ENCODE measurements at places on chromosomes 2 and 18.

DNA sequence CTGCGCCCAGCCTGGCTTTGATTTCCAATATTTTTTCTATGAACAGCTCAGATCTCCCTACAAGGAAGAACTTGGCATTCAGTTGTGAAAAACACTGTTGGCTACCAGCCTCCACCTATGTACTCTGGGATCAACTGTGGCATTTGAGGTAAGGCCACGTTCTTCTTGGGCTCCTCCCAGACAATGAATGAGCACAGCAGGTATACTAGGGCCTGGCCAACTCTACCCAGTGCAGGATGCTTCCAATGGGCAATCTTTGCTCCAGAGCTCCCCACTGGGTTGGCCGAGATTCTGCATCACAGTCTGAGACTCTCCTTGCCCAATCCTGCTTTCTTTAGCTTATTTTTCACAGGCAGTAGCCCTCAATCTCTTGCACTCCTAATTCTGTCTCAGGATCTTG, 75.9 kb downstream of the TMEM131 start:
- DNase-seq: no peak

DNA sequence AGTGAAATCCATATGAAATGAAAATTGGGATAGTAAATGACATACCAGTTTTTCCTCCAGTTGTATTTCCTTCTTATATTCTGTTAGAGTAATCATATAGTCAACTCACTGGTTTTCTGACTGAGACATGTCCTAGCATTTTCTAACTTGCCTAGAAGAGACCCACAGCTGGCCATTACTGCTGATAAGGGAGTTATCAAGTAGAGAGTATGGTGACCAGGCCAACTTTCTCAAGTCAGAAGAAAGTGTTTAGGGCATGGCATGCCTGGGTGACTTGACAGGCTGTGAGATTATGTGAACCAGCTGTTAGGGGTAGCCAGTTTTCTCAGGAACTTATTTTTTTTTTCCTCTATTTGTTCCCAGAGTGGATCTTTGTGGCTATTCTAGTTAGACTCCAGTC, 81.2 kb downstream of the GPD2 start:
- no peak for DNase-seq

DNA sequence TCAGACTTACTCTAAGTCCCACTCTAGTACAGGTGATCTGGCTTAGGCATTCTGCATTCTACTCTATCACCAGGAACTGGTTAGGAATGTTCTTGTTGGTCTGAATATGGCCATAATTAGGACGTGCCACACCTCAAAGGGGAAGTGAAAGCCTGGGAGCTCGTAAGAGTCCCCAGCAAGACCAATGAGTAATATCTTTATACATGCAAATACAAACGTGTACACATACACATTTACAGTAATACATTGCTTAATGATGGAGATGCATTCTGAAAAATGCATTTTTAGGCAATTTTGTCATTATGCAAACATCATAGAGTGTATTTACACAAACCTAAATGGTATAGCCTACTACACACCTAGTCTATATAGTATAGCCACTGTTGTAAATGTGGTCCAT, 19.5 kb upstream of the ERCC3 start:
- DNase-seq: no peak

GRCh38 chr2:28487258-28487657, 8.6 kb upstream of the PLB1 start:
- DNase-seq: no peak

DNA sequence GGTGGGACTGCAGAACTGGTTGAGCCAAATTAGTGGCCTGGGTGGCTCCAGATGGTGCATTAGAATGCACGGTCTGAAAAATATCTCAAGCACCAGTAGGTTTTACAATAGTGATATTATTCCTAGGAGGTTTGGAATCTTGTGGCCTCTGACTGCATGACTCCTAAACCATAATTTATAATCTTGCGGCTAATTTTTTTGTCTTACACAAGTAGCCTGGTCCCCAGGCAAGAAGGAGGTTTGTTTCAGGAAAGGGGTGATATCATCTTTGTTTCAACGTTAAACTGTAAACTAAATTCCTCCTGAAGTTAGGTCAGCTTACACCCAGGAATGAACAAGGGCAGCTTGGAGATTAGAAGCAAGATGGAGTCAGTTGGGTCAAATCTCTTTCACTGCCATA, 98.9 kb upstream of the ARL4C start:
- DNase-seq: no peak

DNA sequence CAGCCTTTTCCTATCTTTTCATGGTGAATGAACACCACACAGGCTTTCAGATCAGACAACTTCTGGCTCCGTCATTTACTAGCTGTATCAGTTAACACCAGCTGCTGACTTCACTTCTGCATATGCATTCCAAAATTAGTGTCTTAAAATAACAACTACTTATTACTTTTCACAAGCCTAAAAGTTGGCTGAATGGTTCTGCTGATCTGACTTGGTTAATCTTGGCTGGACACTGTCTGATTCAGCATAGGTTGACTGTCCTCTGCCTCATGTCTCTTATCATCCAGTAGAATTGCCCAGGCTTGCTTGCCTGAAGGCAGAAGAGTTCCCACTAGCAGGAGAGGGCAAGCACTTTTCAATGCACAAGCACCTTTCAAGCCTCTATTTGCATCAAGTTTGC, 72.7 kb downstream of the MARCHF4 start:
- DNase-seq: no peak

DNA sequence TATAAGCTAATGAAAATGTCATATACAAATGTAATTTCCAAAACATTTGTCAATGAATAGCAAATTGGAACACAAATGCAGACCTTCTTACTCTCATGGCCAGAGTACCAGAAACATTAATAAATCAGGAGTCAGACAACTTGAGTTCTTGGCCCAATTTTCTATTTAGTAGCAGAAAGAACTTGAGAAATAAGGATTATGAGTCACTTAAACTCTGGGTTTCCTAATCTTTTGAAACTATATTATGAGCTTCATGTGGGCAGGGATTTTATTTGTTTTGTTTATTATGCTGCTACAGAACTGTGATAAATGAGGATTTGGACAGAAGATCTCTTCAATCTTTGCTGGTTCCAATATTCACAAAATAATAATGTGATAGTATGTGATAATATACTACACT, 686.7 kb downstream of the NR4A2 start:
- DNase-seq: no peak

DNA sequence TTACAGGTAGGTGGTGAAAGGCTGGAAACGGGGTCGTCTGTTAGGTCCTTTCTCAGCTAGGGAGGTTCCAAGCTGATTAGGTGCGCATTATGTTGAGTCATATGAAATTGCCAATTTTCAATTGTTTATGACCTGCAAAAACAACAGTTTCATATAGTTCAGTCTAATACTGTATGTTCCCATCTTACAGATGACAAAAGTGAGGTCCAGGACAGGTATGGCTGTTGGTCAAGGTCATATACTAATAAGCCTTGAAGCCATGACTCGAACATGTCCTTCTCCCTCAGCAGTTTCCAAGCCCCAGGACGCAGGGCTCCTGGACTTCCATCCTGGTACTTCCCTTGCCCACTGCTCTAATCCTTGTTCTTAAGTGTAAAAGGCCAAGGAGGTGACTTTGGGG, 81.7 kb upstream of the MCFD2 start:
- no peak for DNase-seq

DNA sequence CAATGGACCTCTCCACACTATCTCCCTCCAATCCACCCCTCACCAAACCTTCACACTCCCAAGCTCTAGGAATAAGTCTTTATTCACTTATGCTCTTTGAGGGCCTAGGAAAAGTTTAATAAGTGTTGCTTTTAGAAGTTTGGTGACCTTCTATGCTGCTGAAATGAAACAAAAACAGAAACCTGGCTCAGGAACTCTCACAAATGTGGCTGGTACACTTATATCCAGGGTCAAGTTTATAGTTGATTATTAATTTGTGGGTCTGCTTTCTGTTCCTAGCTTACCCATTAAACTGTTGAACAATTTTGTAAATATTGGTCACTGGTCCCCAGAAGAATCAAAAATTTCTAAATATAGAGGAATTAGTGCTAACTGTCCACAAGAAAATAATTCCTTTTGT, 14.2 kb upstream of the ANKRD44 start:
- DNase-seq: no peak

GRCh38 chr18:63508596-63508995, 31.8 kb downstream of the SERPINB5 start:
- no peak for DNase-seq

DNA sequence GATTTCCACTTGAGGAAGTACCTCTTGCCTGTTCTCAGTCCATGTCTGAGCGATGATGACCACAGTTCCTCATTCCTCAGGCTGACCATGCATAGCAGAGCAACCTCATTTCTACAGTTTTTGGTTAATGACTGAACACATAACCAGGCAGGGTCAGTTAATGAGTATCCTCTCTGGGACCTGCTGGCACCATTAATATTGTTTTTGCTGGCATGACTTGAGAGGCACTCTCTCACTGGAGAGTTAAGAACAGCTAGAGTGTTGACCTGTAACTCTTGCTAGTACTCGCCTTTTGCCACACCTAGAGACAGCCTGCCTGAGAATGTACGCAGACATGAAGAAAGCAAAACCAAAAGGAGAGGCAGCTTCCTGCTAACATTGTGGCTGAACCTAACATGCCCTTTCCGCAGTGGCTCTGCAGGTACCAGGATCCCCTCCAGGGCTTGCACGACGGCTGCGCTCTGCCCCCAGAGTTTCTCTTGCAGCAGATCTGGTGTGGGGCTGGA, 23.9 kb downstream of the PECR start:
- DNase-seq: peak; percentile 66

- no peak for DNase-seq
Measured at GRCh38 chr2:219631406-219631891, 4.0 kb downstream of the SLC4A3 start.

DNA sequence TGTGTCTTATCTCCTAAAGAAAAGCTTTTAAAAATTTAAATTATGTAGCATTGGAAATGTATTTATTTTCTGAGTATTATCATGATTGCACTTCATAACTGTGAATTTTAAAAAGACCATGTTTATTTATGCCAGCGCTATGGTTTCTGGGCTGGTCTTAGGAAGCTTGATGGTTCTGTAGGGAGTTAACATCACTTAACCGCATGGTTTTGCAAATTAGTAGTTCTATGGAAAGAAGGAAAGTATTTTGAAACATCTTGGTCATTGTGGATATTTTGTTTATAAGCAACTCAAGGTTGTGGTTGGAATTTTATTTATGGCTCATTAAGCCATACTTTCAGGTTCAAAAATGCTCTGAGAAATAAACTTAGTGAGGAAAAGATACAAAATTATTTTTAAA, 549.4 kb downstream of the STK39 start:
- DNase-seq: no peak

DNA sequence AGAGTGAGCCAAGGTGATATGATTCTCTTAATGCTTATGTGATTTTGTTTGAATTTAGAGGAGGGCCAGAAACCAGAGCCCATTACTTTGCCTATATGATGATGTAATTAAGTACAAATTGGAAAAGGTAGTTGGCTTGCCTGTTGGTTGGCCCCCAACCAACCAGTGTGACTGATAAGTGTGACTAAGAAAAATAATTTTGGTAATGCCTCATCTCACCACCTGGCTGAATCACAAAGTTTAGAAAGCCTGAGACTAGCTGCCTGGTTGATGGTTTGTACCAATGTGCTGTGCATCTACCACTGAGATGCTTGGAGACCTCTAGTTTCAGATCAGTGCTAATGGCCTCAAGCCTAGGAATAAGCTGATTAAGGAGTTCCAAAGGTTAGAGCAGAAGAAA, 338.7 kb downstream of the CDH2 start:
- no peak for DNase-seq

GRCh38 chr18:48446582-48447225, 37.5 kb upstream of the ZBTB7C start:
- DNase-seq: peak; percentile 62

DNA sequence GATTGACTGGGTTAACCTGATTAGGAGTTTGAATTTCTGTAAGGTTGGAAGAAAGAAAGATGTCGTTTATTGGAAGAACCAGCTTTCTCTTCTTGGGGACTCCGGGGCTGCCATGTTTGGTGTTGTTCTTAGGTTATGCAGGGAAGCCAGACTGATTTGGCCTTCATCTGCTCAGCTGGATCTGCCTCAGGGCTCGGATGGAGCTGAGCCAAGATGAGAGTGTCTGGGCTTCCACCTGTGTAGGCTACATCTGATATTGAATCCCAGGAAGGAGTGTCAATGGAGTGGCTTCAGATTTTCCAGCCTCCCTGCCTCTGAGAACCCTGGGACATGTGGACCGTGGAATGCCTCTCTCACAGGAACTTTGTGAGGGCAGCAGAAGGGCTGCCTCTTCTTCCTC, 126.1 kb downstream of the WDSUB1 start:
- no peak for DNase-seq

- DNase-seq: no peak
Measured at GRCh38 chr2:3173031-3173430, 204.6 kb downstream of the EIPR1 start.

DNA sequence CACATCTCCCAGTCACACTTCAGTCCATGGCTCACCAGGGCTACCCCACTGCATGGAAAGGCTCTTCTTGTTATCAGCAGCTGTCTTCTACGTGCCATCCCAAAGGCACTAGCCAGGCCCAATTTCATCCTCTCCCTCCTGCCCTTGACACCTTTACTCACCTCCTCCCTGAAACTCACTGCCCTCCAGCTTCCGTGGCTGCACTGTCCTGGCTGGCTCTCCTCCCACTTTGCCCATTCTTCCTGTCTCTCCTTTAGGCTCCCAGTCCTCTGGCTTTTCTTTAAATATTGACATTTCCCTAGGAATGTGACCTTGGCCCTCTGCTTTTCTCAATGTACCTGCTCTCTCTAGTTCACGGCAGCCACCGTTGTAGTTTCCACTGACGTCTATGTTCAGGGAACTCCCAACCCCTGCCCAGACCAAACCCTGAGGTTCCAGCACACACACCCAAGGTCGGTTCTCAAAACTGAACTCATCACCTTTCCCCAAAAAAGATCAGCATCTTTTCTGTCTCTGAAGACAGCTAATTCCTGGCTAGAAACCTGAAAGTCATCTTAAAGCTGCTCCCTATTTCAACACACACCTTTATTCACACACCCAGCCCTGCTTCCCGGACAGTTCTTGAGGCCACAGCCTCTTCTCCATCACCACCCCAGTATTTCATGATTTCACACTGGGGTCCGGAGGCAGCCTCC, 36.7 kb downstream of the WDFY1 start:
- DNase-seq: no peak

- no peak for DNase-seq
Measured at GRCh38 chr2:212021947-212022346, 516.7 kb downstream of the ERBB4 start.

DNA sequence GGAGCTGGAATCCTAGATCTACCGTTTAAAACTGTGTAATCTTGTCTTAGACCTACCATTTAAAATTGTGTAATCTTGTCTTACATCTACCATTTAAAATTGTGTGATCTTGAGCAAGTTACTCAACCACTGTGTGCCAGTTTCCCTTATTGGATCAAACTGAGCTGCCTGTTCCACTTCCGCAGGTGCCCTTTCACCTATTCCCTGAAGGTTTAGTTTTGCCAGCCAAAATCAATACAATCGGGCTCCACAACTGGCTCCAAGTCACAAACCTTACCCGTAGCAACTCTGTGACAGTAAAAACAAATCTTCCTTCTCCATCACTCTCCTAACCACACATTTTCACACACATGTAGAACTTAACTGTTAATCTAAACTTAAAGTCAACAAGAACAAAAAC, 20.1 kb downstream of the DOCK10 start:
- DNase-seq: no peak
